ENCODE measurements at places on chromosomes 16 and 17. TPM values are rescaled to one million over a fixed set of nuclear protein-coding genes. Genes with fewer than 3 reads are reported as not detected.
A peak's percentile ranks its signal among the peaks of the same experiment; 100 is the strongest.

- no peak for DNase-seq
Measured at GRCh38 chr17:58329035-58329809, 627 bp upstream of the TSPOAP1 start.

PRDM7 gene
- not detected for total RNA-seq

DNA sequence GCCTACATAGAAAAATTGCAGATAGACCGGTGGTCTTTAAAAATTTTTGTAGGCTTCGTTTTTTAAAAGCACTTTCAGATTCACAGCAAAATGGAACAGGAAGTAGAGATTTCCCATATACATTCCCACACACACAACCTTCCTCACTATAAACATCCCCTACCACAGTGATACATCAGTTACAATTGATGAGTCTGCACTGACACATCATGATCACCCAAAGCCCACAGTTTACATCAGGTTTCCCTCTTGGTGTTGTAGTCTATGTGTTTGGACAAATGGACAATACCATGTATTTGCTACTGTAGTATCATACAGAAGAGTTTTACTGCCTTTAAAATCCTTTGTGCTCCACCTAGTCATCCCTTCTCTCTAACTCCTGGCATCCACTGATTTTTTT is 113.9 kb upstream of the ADAMTS18 start:
- DNase-seq = no peak

DNA sequence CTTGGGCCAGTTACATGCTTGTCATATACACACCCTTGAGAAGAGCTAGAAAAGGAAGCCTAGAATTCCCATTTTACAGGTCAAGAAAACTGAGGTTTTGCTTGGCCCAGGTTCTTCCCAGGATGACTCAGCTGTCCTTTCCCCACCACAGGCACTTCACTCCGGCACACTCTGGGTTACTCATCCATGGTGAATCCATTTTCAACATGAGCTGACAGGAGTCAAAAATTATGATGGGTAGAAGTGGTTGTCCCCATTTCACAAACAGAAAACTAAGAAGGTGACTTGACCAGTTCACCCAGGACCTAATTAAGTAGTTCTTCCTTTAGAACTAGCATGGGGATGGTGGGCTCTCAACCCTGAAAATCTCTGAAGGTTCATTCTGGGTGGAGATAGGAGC is 67.2 kb downstream of the USP22 start:
- no peak for DNase-seq

- DNase-seq = no peak
Measured at GRCh38 chr16:22806811-22807210, 7.2 kb upstream of the HS3ST2 start.

DNA sequence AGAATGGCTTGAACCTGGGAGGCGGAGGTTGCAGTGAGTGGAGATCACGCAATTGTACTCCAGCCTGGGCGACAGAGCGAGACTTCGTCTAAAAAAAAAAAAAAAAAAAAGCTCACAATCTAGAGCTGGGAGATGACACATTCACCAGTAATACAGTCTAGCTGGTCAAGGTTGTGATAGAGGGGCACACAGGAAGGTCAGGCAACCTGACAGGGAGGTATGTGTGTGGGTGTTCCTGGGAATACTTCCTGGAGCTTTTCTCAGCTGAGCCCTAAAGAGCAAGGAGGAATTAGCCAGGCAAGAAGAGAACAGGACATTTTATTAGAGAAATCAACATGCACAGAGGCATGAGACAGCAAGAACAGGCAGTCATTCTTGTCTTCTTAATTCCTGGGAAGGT is 216.7 kb downstream of the SHISA9 start:
- no peak for DNase-seq

CEP295NL gene
- 11.1 TPM for total RNA-seq

DNA sequence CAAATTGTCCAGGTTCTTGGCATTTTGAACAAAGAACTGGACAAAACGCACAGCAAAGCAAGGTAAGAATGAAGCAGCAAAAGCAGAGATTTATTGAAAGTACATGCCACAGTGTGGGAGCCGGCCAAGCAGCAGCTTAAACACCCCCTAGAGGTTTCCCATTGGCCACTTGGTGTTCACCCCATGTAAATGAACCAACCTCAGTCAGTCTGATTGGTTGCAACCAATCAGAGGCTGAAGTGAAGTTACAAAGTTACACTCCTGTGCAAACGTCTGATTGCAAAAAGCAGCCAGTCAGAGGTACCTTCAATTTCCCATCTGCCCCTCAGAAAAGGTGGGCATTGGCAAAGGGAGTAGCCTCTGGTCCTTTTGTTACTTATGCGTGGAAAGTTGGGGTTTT is 8.8 kb upstream of the ZNF263 start:
- DNase-seq = no peak

TAT gene
- not detected for total RNA-seq

DNA sequence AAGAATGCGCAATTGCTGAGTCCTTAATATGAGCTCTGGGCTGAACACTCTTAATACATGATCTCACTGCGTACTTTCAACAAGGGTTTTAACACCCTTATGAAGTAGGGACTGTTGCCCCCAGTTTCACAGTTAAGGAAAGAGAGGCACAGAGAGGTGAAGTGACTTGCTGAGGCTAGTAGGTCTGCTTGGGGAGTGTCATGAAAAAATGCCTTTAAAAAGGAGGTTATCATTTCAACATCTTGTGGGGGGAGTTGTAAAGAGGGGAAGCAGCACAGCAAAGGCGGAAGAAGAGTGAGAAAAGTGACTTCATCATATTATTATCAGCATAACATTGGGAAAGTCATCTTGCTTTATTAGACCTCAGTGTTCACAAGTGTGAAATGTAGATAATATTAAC is 2.1 kb downstream of the CCL4L2 start:
- no peak for DNase-seq

GRCh38 chr17:17551361-17551760 is 40.1 kb downstream of the PEMT start:
- no peak for DNase-seq

SLC35G6 gene
- total RNA-seq = not detected

- DNase-seq = no peak
Measured at GRCh38 chr17:33486135-33486885, 193.2 kb upstream of the ASIC2 start.

- no peak for DNase-seq
Measured at GRCh38 chr16:75063549-75064088, 53.0 kb downstream of the LDHD start.

DNA sequence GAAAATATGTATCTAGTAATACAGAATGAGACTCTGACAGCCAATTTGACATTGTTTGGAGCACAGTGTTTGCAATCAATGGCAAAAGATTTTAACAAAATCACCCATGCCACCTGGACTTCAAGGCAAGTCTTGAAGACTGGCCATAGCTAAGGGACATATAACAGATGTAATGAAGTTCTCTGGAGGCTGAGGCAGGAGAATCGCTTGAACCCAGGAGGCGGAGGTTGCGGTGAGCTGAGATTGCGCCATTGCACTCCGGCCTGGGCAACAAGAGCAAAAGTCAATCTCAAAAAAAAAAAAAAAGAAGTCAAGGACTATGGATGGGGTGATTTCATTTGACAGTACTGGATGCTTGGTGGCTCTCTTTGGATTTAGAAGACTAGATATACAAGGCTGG is 5.6 kb upstream of the BPTF start:
- no peak for DNase-seq

GRCh38 chr17:40333781-40334448 is 24.9 kb downstream of the RARA start:
- DNase-seq = no peak

- no peak for DNase-seq
Measured at GRCh38 chr17:56099649-56100048, 53.6 kb upstream of the ANKFN1 start.

DNA sequence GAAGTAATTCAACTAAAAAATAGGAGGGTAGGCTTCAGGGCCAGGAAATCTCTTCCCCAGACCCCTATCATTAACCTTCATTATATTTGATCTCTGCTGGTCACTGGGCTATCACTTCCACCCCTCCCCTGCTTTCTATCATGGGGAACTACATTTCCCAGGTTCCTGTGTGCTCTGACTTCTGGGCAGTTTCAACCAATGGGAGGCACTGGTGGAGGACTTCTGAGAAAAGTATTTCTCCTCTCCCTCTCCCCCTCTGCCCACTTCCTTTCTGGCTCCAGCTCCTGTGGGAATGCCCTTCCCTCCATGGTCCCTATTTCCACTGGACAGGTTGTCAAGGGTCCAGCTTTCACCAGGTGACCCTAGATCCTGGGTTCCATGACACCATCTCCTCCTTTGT is 364.4 kb downstream of the C16orf95 start:
- DNase-seq = no peak

SOX8 gene
- total RNA-seq = 5.0 TPM

DNA sequence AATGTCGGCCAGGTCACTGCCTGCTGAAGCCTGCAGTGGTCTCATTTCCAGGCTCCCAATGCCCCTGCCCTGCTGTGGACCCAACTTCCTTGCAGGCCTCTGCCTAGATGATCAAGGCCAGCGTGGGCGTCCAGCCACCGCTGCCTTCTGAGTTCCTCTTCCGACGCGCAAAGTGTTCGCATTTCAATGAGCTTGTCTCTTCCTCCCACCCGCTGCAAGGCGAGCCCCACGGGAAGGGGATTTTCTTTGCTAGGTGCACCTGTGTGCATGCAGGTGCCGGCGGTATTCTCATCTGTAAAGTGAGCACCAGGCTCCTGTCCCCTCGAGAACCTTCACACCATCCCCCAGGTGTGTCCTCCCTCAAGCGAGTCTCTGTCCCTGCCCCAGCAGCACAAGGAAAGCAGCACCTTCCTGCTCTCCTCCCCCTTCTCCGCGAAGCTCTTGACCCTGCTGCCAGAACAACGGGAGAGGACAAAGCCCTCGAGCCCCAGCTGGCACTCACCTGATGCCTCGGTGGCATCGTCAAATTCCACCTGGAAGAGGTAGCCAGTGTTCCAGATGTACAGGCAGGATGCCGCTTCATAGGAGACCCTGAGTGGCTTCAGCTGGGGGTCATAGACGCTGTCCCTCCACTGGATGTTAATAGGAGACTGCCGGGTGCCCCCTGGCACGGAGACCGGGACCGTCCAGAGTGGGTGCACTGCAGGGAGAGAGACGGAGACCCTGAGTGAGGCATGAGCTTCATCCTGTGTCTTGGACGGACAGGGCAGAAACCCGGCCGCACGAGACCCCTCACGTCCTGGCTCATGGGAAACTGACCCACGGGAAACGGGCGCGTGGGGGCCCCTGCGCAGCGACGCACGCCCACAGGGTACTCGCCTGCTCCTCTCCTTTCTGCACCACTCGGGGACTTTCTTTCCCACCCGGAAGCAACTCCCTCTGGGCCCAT is 9.8 kb downstream of the CA5A start:
- DNase-seq = no peak

- no peak for DNase-seq
Measured at GRCh38 chr17:50488880-50489279, 10.2 kb downstream of the RSAD1 start.

- DNase-seq = no peak
Measured at GRCh38 chr17:40366861-40367518, 2.5 kb upstream of the GJD3 start.

DNA sequence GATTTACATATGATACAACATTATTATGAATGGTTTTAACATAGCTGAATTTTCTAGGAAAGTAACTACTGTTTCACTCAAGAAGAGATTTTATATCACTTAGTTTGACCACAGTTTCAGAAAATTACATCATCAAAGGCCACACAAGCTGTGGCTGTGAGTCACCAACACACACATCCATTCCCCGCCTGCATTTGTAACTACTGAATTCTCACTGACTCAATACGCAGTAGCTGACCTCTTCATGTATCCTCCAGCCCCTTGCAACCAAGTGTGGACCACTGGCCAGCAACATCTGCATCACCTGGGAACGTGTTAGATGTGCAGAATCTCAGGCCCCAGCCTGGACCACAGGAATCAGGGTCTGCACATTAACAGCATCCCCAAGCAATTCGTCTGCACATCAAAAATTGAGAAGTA is 197.6 kb downstream of the XYLT1 start:
- no peak for DNase-seq

DNA sequence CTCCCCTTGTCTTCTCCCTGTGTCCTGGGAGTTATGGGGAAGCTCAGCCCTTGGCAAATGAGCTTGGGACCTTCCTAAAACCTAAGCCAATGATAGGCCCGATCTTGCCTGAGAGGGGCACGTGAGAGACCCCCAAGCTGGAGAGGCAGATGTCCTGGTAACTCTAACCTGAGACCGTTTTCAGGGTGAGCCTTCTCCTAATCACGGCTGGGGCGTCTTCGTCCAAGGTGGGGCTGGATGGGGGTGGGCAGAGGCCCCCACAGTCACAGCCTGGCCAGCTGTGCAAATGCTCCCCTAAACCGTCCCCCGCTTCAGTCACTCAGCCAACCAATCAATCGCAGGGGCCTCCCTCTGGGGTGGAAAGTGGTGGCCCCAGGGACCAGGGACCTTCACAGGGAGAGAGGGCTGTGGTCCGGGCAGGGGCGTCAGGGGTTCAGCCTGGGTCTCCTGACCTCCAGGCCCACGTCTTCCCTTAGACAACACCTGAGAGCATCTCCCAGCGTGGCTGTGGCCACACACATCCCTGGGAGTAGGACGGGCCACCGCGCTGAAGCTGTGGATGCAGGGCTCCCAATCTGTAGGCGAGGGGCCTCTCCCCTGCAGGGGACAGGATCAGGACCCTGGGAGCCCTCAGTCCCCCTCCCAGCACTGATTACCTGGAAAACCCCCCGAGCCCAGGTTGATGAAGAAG is 30.6 kb downstream of the ACTG1 start:
- DNase-seq = no peak

- DNase-seq = no peak
Measured at GRCh38 chr16:27547134-27547533, 2.6 kb downstream of the GTF3C1 start.

ZNF287 gene
- 8.0 TPM for total RNA-seq

DNA sequence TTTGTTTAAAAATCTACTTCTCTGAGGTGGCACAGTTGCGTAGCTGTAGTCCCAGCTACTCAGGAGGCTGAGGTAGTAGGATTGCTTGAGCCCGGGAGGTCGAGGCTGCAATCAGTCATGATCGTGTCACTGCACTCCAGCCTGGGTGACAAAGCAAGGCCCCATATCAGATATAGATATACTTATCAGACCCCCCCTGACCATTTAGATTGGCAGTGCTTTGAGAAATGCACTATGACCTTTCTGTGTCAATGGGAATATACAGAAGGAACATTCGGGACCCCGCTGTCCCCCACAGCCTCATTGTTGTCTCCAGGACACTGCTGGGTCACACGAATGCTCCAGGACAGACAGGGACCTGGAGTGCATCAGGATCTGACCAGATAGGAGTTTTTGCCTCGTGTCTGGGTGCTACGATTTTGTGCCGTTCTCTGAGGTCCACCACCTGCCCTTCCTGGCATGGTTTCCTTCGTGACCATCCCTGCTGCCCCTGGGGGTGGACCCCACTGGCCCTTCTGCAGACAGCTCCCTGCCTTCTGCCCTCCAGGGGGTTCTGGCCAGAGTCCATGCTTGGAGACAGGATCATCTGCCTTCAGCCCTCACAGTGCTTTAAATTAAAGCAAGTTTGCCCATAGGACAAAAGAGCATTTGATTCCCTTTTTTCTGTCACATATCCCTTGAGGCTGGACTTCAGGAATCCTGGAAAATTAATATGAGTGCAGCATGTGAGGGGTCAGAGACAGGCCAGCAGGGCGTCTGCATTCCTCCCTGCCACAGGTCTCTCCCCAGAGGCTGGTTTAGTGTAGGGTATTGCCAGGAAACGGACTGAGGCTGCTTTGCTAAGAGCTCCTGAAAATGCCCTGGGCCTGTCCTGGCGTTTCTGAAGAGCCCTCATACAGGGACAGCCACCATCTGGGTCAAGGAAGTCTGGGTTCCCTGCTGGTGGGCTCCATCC is 19.3 kb downstream of the PLD6 start:
- no peak for DNase-seq

GRCh38 chr17:49404361-49404760 is 10.3 kb downstream of the PHB1 start:
- DNase-seq = peak; percentile 58

CDH3 gene
- 96.8 TPM for total RNA-seq

Data from suprapubic skin (tissue), 4 donors.